ENCODE measurements at places on chromosomes 7 and 10.

GRCh38 chr7:51660516-51660915, 343.9 kb upstream of the COBL start:
- DNase-seq, result no peak

DNA sequence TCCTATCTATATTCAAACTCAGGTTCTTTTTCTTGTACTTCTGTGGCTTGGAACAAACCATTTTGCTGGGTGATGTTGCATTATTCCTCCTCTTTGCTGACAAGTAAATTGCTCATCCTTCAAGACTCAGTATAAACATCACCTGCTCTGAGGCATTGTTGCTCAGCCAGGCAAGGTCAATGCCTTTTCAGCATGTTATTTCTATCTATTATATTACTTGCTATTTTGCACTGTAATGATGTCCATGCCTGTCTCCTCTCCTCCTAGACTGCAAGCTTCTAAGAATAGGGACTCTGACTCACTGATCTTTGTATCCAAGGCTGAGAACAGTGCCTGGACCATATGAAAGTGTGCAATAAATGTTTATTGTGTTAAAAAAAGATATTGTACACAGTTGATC, 293.8 kb downstream of the RNLS start:
- no peak for DNase-seq

DNA sequence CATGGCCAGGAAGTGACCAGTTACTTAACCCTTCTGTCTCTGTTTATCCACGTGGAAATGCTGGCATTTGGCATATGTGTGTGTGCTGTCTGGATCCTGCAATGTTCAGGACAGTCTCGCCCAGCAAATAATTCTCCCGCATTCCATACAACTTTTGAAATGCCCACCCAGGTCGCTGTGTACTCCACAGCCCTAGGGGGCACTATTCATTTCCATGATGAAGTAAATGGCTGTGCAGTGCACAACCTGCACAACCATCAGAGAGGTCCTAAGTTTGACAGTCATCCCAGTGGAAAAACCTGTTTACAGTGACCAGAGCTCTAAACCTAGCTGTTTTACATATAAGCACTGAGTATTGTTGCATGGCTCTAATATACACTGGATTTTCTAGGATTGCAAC, 38.1 kb downstream of the ZNF503 start:
- no peak for DNase-seq

GRCh38 chr7:116367171-116367813, 132.2 kb upstream of the CAV2 start:
- DNase-seq, result no peak

- DNase-seq, result no peak
These were observed 380.9 kb upstream of the SEMA3C start for GRCh38 chr7:81299711-81300110.

GRCh38 chr10:19704544-19704943, 111.7 kb upstream of the PLXDC2 start:
- DNase-seq, result no peak

- no peak for DNase-seq
These were observed 151.2 kb downstream of the TCERG1L start for GRCh38 chr10:131160219-131160875.

DNA sequence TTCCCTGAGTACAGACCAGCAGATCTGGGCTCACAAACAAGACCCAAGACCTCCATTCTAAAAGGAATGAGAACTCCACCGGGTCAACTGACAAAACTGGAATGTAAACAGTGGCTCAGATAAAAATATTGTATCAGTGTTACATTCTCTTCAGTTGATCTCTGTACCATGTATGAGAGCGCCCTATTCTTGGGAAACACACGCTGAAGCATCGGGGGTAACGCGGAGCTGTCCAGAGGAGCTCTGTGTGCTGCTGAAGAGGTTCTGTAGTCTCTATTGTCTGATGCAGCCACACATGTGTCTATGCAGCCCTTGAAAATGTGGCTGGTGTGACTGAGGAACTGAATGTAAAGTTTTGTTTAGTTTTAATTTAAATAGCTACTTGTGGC, 39.7 kb downstream of the HIPK2 start:
- no peak for DNase-seq

DNA sequence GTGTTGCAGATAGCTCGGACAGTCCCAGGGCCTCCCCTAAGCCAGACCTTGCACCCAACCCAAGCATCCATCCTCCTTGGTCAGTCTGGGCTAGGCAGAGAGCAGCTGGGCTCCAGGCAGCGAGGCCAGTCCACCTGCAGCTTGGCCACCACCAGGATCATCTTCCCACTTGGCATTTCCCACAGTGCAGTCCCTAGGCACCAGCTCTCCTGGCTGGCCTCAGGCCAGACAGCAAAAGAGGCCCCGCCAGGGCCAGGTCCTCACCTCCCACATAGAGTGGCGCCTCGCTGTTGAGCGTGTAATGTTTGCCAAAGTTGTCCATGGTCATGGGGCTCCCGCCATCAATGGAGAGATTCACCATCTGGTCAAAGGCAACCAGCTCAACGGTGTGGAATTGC, 171.7 kb downstream of the LCOR start:
- DNase-seq, result no peak

DNA sequence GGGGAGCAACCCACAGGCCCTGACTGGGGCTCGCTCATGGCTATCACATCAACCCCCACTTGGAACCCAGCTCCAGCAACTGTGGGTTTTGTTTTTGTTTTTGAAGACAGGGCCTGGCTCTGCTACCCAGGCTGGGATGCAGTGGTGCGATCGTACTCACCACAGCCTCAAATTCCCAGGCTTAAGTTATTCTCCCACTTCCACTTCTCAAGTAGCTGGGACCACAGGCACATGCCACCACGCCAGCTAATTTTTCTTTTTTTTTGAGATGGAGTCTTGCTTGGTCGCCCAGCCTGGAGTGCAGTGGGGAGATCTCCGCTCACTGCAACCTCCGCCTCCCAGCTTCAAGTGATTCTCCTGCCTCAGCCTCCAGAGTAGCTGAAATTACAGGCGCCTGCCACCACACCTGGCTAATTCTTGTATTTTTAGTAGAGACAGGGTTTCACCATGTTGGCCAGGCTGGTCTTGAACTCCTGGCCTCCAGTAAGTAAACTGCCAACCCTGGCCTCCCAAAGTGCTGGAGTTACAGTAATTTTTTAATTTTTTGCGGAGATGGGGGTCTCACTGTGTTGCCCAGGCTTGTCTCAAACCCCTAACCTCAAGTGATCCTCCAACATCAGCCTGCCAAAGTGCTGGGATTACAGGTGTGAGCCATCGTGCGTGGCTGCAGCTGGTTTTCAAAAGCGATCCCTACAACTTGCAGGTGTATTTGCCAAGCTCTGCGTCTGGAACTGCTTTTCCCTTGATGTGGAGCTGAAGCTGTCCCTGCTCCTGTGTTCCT, 228.7 kb downstream of the SKIDA1 start:
- DNase-seq, result no peak

Measured in A549 (cell line).